HFFc6 (cell line): ENCODE measurements at places on chromosomes 12 and 14.

DNA sequence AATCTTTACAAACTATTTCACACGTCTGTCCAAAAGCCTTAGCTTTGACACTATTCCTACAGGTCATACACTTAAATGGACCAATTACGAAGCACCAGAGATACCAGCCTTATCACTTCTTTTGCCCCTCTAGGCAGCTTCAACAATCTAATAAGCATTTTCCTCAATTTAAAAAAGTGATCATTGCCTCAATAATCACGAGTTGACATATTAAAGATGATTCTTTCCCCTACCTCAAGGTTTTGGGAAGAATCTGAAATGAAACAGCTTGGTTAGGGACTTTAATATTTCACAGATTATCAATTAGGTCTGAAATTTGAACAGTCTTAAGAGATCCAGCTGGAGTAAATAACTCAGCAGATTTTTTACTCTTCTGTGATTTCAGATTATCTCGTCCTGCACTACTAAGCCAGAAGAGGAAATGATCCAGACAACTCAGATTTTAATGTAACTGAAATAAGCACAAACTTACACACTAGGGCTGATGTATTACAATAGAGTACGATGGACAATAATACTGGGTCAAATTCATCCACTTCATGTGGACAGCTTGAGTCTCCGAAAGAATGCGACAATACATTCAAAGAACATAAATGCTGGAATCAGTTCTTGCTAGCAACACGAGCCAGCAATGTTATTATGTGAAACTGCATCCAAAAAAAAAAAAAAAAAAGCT is 15.9 kb downstream of the UBE2N start:
- DNase-seq = no peak

DNA sequence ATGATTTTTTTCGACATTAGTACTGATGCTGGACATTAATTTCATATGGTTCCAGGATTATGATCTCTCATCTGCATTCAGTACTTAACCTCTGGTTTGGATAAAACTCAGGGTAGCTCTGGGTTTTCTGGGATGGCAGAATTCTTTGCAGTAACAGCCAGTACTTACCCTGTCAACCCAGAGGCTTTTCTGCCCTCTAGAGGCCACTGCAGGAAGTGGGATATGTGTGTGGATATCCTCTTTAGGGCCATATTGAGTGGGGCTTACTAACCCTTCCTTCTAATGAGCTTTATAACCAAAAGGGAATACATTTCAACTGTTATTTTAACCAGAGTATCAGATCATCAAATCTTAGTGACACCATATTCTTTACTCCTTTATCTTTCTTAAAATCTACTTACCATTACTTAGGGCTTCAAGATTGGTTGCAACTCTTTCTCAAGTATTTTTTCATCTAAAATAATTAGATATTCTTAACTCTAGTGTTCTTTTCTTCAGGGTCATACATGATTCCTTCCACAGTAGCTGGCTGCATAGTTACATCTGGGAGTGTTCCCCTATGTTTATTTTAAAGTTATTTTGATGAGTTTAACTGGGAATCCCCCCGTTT is 488.0 kb upstream of the STXBP6 start:
- no peak for DNase-seq

DNA sequence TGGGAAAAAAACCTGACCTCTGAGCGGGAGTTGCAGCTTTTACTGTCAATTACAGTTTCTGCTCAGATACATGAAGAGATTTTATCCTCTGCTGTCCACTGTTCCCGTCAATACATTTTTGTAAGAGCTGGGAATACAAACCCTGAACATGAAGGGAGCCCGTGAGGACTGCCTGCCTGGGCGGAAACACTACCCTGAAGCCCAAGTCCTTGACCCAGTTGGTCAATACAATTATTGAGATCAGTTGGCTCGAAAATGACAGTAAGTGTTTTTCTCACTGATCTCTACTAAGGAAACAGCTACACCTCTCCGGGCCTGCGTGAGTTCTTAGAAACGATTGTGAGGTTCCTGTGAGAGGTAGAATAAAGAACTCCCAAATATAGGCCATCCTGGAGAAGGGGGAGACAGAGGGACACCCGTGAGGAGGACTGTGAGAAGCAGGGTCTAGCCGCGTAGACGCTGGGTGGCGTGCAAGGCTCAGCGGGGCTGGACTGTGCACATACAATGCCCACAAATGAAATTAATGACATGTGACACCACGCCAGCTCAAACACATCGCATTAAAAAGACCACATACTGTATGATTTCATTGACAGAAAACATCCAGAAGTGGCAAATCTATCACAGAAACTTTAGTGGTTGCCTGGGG is 509.5 kb downstream of the TMEM132D start:
- no peak for DNase-seq

- DNase-seq = no peak
Measured at GRCh38 chr12:54448344-54448743, 25.1 kb downstream of the GTSF1 start.

DNA sequence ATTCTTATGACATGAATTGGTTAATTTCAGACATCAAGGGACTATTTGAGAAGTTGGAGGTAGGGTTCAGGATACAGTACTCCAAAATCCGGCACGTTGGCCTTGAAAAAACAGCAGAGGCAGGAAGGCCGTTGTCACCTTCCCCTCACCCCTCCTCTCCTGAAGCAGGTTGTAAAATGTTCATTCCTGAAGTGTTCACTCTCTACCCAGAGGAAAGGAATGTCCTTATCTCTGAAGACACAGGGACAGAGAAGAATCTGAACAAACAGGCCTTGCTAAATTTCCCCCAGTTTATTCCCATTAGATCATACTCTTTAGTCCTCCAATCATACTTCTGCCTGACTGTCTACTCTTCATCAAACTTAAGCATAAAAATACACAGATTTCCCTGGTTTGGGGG is 313.6 kb downstream of the ZFP36L1 start:
- DNase-seq = peak; percentile 16

GRCh38 chr12:3662521-3662921 is 90.4 kb downstream of the CRACR2A start:
- no peak for DNase-seq

- DNase-seq = no peak
Measured at GRCh38 chr14:33297565-33297964, 358.9 kb downstream of the NPAS3 start.

GRCh38 chr12:14833952-14834351 is 9.4 kb downstream of the ART4 start:
- DNase-seq = no peak

DNA sequence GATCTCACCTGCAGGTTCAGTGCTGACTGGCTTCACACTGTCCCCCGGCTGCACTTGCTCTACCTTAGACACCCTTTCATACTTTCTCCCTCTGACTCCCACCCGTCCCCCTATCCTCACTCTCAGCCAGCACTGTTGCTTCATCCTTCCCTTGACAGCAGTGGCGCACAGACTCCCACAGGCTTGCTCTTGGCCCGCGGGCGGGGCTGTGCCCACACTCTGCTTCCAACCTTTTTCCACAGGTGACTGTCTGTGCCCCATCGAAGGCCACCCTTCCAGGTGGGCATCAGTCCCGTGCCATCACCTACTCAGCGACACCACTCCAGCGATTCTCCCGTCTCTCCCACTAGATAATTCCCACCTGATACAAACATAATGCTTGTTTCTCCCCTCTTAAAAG is 1.0 kb upstream of the RPS6KL1 start:
- no peak for DNase-seq

GRCh38 chr12:27982385-27982784 is 9.9 kb upstream of the PTHLH start:
- peak; percentile 40 for DNase-seq

DNA sequence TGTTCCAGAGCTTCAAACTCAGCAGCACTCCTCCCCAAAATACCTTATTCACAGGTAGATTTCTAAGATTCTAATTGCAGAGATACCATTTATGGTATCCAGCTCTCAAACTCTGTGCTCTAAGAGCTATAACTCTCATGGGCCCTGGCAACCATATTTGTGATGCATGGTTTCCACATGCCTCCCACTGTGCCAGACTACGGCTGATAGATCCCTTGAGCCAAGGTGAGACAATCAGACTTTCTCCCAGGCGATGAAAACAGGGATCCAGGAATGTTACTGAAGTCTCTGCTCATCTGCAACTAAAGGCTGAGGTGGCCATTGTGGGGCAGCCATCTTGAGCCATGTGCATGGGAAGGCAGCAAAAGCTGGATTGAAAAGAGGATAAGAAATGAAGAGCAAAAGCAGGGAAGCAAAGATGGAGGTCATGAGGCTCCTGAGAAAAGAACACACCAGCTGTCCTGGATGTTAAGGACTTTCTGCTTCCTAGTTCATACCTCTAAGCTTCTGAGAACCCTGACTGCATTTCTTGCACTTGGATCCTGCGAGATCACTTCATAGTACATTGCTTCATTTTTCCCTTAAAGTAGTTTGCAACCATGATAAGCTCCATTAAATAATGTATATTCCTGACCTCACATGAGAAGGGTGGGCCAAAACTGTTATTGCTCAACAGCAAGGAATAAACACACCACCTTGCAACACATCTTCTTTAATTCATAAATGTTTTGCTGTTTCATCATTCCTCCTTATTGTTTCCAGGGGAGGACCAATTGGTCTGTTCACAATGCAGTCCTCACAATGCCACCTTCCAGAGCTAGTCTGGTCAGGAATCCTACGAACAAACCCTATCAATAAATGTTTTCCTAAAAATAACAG is 5.4 kb downstream of the EGLN3 start:
- no peak for DNase-seq

- no peak for DNase-seq
Measured at GRCh38 chr12:10197879-10198278, 14.8 kb upstream of the GABARAPL1 start.

DNA sequence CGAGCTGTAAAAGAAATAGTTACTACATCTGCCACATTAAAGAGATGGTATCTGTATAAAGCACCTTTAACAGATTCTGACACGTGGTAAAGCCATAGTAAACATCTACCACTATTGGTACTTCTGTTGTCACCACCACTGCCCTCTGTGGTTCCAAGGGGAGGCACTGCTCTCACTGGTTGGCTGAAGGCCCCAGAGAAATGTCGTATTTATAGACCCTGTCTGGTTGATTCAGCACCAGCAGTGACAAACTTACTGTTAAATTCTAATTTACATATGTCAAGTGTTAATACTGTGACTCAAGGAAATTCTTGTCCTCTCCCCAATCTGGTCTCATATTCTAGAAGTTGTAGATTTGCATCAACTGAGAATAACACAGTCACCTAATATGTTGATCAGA is 281.1 kb downstream of the ERC1 start:
- DNase-seq = no peak

GRCh38 chr12:108638997-108639822 is 5.5 kb upstream of the SELPLG start:
- DNase-seq = no peak

- no peak for DNase-seq
Measured at GRCh38 chr12:6592087-6592486, 15.1 kb downstream of the CHD4 start.

- DNase-seq = no peak
Measured at GRCh38 chr14:68367536-68367935, 425.3 kb downstream of the ZFP36L1 start.

DNA sequence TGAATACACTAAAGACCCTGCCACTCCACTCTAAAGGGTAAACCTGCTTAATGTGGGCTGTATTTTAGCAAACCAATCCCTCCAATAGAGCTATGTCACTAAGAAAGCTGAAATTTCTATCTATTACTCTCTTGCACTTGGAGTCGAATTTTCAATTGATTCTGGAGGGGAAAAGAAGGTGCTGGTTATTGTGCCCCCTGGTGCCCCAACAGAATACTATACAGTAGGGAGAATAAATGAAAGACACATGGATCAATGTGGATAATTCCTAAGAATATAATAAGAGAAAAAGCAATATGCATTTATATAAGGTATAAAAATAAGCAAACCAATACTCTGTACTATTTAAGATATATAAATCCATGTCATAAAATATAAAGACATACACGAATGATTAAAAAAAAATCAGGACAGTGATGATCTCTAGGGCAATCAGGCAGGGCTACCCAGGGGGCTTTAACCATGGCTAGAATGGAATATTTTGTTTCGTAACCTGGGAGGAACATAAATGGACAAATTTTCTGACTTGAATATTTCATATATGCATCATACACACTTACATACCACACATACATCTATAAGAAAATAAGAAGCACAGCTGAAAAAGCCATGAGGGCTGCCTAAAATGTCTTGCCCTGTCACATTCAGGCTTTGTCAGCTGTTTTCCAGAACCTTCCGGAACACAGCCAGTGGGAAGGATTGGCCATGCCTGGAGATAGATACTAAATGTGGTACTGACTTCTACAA is 54.4 kb downstream of the EFCAB11 start:
- no peak for DNase-seq

DNA sequence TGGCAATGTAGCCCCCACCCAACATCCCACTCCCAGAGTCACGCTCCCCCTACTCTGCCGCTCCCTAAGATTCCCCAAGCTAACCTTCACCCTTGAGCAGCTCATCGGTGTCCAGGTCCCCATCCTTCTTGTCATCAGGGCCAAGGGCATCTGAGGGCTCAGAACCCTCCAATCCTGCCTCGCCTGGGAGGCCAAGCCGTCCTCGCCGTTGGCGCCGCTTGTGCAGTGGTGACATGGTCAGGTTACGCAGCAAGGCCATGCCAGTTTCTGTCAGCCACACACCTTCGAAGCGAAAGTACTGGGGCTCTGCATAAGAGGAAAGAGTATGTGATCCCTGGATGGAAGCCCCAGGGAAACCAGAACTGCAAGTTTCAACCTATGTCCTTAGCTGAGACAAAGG is 15.9 kb downstream of the KMT2D start:
- no peak for DNase-seq

DNA sequence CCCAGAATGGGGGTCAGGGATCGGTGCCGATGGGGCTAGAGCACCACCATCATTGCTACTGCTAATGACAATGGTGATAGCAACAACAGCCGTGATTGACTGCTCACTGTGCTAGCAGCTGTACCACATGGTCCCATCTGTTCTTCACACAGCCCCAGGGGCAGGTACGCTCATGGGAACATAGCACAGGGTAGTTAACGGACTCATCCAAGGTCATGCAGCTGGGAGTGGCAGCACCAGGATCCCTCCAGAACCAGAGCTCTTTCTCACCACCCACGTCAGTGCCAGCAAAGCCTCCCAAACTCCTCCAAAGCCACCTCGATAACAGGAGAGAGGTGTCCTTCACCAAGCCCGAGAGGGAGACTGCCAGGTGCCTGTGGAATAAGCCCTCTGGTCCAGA is 11.2 kb upstream of the DYNC1H1 start:
- DNase-seq = no peak

- DNase-seq = no peak
Measured at GRCh38 chr12:94676031-94676641, 25.8 kb upstream of the TMCC3 start.

DNA sequence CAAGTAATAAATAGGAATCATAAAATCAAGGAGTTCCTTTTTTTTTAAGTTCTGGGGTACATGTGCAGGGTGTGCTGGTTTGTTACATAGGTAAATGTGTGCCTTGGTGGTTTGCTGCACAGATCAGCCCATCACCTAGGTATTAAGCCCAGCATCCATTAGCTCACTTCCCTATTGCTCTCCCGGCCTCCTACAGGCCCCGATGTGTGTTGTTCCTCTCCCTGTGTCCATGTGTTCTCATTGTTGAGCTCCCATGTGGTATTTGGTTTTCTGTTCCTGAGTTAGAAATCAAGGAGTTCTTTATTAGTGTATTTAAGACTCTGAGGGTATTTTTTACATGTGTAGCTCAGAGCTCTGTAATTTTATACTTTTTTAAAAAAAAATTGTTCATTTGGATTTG is 86.0 kb downstream of the SCFD1 start:
- DNase-seq = no peak

GRCh38 chr12:114662512-114663177 is 21.3 kb downstream of the TBX3 start:
- peak; percentile 95 for DNase-seq

- DNase-seq = no peak
Measured at GRCh38 chr14:58479975-58480374, 52.5 kb downstream of the KIAA0586 start.

GRCh38 chr12:31246470-31246850 is 79.5 kb downstream of the SINHCAF start:
- DNase-seq = no peak
